ENCODE measurements at places on chromosomes 5 and 9. TPM values are rescaled to one million over a fixed set of nuclear protein-coding genes. Genes with fewer than 3 reads are reported as not detected.

PPP2R2B gene
- 19.7 TPM for total RNA-seq

EMB gene
- total RNA-seq = 17.7 TPM

OR1Q1 gene
- not detected for total RNA-seq

CDH6 gene
- total RNA-seq = 0.47 TPM

C9 gene
- not detected for total RNA-seq

SHOC1 gene
- total RNA-seq = not detected

ADAMTSL1 gene
- 45.2 TPM for total RNA-seq

NFIL3 gene
- 26.3 TPM for total RNA-seq

PLK2 gene
- 531 TPM for total RNA-seq

NADK2 gene
- total RNA-seq = 39.3 TPM

FOXI1 gene
- total RNA-seq = not detected

TMEM174 gene
- not detected for total RNA-seq

ZDHHC21 gene
- total RNA-seq = 18.6 TPM

CCT5 gene
- 145 TPM for total RNA-seq

LMAN2 gene
- 85.4 TPM for total RNA-seq

SLC46A2 gene
- not detected for total RNA-seq

BAAT gene
- total RNA-seq = 0.07 TPM

DPP7 gene
- 149 TPM for total RNA-seq

GABRA1 gene
- total RNA-seq = not detected

PDE8B gene
- total RNA-seq = 4.8 TPM

ADAMTSL2 gene
- total RNA-seq = 7.0 TPM

SUSD3 gene
- 3.1 TPM for total RNA-seq

TMEM232 gene
- total RNA-seq = 5.7 TPM

TRMT10B gene
- total RNA-seq = 11.0 TPM

SLC4A9 gene
- total RNA-seq = 2.5 TPM

ZDHHC11B gene
- total RNA-seq = 0.74 TPM

CDX1 gene
- 0.68 TPM for total RNA-seq

TLN1 gene
- 224 TPM for total RNA-seq

SLC35D2 gene
- total RNA-seq = 22.0 TPM

FCN2 gene
- not detected for total RNA-seq

PCDHA1 gene
- not detected for total RNA-seq

SCGB3A1 gene
- total RNA-seq = 0.55 TPM

All from mesothelial cell of epicardium (in vitro differentiated cells).